Fibroblast of skin of scalp (primary cell): ENCODE measurements at places on chromosomes 5 and 9.

GRCh38 chr9:22808876-22809275 lies 362.3 kb downstream of the DMRTA1 start:
- no peak for DNase-seq

DNA sequence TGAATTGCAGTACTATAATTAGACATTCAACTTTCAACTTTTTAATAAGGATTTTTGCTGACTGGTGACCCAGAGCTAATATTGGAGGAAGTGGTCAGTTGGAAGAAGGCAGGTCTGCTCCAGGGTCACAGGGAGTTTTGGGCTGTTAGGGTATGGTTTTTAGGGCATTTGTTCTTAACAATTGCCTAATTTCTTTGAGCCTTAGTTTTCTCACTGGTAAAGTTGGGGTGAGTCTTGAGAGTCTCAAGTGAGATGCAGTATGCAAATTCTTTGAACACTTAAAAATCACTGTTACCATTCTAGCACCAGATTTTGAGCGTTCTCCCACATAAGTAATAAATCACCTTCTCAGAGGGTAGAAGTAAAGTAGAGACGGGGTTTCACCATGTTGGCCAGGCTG lies 50.9 kb downstream of the RMI1 start:
- DNase-seq, result no peak

DNA sequence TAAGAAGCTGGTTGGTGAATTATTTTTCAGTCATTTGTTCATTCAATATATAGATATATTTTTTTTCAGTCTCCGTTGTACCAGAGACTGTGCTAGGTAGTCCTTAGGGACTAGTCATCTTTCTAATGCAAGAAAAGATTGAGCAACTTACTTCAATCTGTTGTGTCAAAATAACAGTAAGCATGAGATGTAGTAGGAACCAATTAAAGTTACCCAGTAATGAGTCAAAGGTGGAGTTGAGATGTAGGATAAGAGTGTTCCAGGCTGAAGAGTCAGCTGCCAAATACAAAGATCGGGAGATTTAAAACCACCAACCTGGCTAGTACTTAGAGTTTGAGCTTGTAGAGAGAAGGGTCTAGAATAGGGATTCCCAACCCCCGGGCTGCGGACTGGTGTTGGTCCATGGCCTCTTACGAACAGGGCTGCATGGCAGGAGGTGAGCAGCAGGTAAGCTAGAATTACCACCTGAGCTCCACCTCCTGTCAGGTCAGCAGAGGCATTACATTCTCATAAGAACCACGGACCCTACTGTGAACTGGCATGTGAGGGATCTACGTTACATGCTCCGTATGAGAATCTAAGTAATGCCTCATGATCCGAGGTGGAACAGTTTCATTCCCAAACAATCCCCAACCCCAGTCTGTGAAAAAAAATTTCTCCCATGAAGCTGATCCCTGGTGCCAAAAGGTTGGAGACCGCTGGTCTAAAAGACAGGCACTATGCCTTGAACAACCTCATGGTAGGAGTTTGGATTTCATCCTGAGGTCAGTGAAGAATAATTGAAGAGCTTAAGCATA lies 1241.5 kb upstream of the WWC1 start:
- no peak for DNase-seq

DNA sequence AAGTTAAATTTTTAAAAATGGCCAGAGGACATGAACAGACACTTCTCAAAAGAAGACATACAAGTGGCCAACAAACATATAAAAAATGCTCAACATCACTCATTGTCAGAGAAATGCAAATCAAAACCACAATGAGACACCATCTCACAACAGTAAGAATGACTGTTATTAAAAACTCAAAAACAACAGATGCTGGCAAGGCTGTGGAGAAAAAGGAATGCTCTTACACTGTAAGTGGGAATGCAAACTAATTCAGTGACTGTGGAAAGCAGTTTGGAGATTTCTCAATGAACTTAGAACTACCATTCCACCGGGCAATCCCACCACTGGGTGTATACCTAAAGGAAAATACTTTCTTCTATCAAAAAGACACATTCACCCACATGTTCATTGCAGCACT lies 168.5 kb upstream of the PIK3R1 start:
- peak; percentile 95 for DNase-seq

GRCh38 chr5:113474100-113474728 lies 14.0 kb downstream of the MCC start:
- DNase-seq, result no peak

DNA sequence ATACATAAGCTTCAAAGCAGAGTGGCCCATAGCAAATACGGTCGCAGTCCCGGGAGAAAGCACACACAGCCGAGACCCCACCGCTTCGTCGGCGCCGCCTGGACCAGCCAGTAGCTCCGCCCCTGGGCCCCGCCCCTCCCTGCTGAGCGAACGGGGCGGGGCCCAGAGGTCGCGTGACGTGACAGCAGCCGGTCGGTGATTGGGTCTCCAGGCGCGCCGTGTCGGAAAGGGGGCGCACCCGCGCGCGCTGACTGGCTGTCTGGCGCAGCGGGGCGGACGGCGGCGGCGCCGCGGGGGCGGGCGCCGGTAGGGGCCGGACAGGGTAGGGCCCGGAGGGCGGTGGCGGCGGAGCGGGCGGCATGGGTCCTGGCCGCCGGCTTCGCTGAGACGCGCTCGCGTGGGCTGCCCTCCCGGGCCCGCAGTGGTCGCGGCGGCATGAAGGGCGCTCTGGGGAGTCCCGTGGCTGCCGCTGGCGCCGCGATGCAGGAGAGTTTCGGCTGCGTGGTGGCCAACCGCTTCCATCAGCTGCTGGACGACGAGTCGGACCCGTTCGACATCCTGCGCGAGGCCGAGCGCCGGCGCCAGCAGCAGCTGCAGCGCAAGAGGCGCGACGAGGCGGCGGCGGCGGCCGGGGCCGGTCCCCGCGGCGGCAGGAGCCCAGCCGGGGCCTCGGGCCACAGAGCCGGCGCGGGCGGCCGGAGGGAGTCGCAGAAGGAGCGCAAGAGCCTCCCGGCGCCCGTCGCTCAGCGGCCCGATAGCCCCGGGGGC lies at the start of gene HABP4:
HABP4 (plus strand) TSS at position 325 of the 768 bp plus-strand sequence; CDS start at position 436, 111 bp downstream.
- peak; percentile 95 for DNase-seq

DNA sequence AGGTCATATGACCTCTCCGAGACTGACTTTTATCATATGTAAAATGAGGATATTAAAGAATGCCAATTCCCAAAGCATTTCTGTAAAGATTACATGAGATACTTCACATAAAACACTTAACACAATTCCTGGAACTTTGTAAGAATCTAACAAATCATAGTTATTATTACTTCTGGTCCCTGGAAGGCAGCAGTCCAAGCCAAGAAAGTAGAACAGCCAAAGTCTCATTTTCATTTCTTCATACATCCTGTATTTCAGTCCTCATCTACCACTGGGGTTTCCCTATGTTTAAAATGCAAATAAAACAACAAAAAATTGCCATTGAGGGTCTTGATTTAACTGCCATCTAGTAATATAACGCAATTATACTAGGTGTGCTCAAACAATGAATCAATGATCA lies 179.5 kb downstream of the MARCHF11 start:
- DNase-seq, result no peak

DNA sequence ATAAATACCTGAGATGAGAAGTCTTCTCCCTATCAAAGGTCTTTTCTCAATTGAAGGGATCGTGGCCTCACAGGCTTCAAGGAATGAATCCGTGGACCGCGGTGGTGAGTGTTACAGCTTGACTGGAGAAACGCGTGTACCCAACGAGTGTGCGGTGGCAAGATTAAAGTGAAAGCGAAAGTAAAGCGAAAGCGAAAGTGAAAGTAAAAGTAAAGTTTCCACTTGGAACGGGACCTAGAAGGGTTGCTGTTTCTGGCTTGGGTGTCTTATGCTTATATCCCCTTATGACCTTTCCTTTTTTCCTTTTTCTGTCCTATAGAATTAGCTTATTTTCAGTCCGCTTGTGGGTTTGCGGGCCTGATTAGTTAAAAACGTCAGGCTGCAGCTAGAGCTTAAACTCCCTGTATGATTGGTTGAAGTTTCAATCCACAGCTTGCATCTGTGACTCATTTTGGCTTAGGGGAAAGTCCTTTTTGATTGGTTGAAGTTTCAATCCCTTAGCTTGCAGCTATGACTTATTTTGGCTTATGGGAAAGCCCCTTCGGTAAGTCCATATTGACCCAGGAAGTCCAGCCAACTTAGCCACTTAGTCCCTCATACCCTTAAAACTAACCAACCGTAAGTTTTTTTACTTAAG lies 924.3 kb upstream of the CDH10 start:
- no peak for DNase-seq

GRCh38 chr9:68750255-68750654 lies 45.2 kb downstream of the PIP5K1B start:
- DNase-seq, result no peak

DNA sequence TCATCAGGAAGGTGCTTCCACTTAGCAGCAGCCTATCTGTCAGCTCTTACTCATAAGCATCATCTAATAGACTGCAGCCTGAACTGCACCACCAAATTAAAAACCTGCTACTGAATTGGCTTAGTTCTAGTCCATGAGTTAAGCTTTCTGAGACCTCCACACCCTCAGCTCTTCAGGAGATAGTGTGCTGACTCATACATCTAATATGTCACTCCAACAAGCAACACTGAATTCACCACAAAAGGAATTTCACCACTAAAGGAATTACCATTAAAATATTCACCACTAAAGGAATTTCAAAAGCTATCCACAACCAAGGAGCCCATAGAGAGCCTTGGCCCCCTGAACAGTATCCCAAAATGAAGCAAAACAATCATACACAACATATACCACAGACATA lies 418.5 kb upstream of the RORB start:
- no peak for DNase-seq

DNA sequence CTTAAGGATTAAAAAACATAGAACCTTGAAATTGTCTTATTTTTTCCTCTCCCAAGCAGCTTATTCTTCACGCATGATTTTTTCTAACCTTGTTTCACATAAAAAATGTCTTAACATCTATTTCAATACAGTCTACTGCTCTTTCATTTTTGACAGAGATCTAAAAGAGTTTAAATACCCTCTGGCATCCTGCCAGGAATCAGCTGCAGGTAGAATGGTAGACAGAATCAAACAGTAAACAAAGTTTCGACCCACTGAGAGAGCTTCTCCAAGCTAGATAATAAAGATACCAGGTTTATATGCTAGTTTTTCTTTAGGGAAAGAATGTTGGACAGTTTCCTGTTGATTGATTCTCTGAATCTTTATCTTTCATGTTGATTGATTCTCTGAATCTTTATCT lies 555.8 kb upstream of the CDH9 start:
- no peak for DNase-seq

- peak; percentile 97 for DNase-seq
These were observed 567.4 kb downstream of the CCDC171 start for GRCh38 chr9:16120231-16120641.

GRCh38 chr9:86978413-86978812 lies 31.1 kb upstream of the GAS1 start:
- DNase-seq, result peak; percentile 77

DNA sequence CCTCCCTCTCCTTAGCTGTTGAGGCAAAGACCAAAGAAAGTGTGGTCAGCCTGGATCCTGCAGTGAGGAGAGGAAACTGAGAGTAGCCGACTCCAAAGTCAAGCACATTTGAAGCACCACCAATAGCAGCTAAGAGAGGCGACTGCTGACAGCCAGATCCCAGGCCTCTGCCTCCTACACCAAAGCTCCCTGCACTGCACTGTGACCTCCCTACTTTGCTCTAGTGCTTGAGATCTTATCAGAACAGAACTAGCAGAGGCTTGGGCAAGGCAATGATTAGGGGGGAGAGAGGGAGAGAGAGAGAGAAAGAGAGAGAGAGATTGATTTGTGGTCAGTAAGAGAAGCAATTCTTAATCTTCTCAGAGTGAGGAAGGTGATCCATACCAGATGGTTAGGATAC lies 216.3 kb downstream of the CDK5RAP2 start:
- no peak for DNase-seq

DNA sequence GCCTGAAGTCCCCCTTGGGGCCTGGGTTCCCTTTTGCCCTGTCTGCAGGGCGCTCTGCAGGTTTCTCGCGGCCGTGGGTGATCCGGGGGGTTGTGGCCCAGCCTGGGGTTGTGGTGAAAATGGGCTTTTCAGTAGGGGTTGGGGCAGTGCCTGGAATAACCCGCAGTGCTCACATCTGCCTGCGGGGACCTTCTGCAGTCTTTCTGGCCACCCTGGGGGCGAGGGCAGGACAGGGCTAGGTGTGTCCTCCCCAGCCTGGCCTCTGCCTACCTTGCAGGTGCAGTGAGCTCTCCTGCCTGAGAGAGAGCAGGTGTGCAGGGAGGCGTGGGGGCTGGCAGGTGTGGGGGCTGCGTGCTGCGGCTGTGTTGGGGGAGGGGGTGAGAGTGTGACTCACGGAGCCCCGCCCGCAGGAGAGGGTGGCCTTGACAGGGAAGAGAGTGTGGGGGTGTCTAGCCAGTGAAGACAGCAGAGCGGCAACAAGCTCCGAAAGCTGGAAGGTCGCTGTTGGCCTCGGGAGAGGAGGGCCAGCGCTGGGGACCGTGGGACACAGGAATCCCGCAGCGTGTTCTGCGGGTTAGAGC lies 131.4 kb downstream of the MRPL36 start:
- no peak for DNase-seq

DNA sequence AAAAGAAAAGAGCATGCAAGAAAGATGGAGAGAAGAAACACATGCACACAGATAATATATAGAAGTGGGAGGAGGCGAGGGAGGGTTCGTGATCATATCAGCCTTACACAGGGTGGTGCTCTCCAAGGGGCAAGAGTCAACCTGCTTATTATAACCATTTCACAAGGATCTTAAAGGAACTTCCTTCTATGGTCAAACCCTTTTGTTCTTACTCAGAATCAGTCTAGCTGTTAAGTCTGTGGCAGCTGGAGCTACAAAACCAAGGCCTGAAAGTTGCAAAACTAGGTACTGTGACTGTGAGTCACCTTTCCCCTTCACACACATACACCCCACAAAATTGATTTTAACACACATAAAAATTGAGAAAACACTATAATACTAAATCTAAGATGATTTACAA lies 18.5 kb upstream of the ERMP1 start:
- DNase-seq, result no peak

- no peak for DNase-seq
These were observed 6.8 kb downstream of the AUH start for GRCh38 chr9:91354881-91355280.

DNA sequence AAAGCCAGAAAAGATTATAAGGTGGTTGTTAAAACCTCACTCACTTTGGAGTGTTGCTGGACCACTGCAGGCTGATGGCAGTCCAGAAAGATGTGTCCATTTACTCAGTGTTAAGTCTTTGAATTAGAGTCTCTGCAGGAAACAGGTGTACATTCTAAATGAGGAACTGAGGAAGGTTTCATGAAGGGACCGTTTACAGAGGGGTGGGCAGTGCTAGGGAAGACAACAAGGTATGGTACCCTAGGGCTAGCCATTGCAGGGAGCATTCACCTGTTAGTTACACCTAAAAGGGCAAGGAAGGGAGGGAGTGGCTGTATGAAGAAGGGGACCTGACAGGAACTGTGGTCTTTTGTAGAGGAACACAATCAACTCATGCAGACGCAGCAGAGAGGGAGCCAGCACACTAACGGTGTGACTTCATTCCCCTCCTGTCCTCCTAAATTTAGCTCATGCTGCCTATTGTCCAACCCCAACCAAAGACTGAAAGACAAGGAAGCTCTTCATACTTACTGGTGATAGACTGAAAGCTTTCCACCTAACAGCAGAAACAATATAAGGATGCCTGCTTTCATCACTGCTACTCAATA lies 32.2 kb upstream of the PAX5 start:
- no peak for DNase-seq

- no peak for DNase-seq
These were observed 47.7 kb downstream of the SH3RF2 start for GRCh38 chr5:145984072-145984471.
